ENCODE measurements at places on chromosomes 13 and 19.

DNA sequence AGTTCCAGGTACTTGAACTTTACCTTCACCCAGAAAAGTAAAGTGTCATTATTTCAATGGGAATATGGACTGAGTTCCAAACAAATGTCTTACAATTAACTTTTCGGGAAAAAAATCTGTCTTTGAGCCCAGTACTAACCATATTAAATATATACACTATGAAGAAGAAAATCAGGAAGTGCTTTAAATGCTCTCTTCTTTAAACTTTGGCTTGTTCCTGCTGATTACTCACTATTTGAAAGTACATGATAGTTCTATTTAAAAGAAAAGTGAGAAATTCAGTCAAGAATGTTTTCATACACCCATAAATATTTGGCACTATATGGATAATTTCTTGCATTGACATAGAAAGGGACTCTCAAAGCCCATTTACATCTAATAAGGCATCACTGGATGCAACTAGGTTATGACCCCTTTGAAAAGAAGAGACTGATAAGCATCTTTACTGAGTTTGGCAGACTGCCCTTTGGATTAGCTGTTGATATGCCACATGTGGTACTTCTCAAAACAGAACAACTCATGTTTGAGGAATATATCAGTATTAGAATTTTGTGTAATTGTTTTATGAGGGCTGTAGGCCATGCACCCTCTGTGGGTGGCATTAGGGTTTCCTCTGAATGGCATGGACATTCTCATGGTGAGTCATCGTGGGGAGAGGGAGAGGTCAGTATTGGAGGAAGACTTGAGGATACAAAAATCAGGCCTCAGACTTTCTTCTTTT, 25.0 kb upstream of the VWA8 start:
- no peak for DNase-seq

GRCh38 chr13:95153647-95154412, 147.4 kb downstream of the ABCC4 start:
- no peak for DNase-seq

- peak; percentile 47 for DNase-seq
Measured at GRCh38 chr19:49554701-49555181, 25.6 kb downstream of the NOSIP start.

DNA sequence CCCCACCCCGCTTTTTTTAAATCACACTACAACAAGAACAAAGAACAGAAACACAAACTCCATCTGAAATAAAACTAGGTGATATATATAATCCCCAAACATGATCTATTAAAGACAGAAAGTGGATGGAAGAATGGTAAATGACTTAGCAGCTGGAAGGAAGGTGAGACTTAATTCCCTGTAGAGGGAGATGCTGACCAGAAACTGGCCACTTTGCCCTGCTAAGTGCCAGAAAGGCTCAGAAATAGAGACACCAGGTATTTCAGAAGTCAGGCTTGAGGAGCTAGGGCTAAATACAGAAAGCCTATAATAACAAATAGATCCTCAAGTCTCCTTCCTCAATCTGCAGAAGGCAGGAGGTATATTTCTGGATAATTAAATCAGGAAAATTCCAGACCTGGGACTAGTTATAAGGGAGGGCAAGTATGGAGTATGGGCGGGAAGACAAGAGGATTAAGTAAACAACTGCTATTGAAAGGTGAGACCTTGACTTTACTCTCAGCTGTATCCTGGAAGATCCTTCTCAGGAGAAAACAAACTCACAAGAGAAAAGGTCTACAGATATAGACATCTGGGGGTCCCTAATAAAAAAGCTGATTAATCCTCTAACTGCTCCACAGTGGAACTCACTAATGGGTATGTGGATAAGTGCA, 32.2 kb downstream of the MTRF1 start:
- DNase-seq, result no peak

DNA sequence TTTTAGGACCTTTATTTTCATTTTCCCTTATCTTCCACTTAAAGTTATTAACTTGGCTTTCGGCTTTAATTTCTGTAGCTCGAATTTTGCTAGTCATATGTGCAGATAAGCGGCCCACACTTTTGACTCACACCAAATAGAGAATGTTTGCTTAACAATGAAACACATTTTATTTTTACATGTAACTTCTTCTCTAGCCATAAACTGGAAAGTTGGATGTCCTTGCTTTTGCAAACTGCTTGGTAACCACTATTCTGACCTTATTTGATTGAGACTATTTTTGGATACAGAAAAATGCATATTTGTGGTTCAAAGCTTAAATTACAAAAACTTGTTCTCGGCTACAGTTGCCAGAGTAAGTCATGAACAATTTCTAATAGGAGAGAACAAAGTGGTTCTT, 600.0 kb downstream of the KCTD12 start:
- no peak for DNase-seq

DNA sequence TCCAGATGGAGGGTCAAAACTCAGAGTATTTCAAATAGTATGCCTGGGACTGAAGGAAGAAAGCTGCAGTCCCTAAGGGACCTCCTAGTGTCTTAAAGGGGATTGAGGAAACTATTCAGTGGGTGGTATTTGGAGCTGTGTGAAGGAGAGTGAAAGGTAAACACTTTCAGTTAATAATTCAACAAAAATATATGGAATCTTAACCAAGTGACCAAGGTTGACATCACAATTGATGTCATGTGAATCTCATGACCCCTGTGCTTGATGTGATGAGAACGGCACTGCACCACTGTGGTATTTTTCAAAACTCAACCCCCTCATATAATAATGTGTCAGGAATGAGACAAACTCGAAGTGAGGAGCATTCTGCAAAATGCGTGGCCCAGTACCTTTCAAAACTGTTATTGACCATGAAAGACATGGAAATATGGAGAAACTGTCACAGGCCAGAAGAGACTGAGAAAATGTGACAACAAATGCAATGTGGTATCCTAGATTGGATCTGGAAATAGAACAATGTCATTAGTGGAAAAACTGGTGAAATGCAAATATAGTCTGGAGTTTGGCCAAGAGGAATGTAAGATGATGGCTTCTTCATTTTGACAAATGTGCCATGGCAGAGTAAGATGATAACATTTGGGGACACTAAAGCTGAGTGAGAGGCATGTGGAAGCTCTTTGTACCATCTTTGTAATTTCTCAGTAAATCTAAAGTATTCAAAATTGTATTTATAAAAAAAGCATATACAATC, 553.9 kb downstream of the RFC3 start:
- DNase-seq, result no peak

- DNase-seq, result no peak
Measured at GRCh38 chr13:97220151-97220900, 1.8 kb upstream of the MBNL2 start.

DNA sequence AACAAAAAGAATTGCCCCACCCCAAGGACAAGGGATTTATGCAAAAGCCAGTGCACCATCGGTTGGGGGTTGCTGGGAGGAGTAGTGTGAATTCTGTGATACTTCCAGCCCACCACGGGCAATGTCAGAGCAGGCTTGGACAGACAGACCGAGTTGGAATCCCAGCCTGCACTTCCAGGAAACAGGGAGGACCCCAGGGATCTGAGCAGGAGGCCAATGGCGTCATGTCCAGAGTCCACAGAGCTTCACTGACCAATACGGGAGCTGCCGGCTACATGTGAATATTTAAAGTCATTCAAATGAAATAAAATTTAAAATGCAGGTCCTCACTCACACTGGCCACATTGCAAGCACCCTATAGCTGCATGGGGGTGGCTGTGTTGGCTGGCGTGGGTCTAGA, 10.9 kb downstream of the ZNRF4 start:
- no peak for DNase-seq

DNA sequence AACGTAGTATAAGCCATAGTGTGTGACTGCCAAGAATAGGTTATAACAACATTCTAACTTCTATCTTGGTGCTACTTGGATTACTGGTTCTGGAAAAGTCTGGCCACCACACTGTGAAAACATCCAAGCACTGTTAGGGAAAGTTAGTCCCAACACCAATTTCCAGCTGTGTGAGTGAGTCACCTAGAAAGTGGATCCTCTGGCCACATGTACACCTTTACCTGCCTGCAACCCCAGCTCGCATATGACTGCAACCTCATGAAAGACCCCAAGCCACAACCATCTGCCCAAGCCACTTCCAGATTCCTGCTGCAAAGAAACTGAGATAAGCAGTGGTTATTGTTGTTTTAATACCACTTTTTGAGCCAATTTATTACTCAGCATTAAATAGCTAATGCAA, 404.5 kb downstream of the KCTD12 start:
- no peak for DNase-seq
